H4 (cell line): ENCODE measurements at places on chromosomes 3 and 15.

DNA sequence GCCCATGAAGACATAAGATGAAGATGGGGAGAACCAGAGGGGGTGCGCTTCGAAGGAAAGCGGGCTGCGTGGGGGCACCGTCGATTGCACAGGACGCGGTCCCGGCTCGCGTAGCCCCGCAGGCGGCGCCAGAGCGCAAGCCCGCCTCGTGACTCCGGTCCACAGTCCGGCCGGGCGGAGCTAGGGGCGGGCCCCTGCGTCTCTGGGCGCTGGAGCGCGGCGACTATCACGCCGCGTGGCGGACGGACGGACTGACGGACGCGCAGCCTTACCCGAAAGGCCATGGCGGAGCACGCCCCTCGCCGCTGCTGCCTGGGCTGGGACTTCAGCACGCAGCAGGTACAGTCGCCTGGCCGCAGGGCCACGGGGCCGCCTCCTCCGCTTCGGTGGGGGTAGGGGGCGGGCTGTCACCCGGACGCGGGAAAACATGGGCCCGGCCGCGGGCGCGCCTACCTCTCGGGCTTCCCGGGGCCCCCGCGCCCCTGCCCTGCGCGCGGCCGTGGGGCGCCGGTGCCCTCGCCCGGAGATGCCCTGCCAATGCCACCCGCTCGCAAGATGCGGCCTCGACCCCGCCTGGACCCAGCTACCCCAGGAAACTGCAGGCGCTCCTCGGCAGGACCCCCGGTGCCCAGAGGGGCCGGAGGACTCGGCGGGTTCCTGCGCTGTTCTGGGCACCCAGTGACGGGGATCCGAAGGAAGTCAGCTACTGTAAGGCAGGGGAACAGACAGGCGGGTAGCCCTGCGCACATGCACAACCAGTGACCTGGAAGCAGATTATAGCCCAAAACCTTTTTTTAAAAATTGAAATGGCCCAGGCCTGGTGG, at the start of gene XYLB:
Gene XYLB (plus strand): TSS at position 199 of the 824 bp plus-strand sequence. CDS start 84 bp downstream, at position 283.
- DNase-seq, result peak; percentile 43

- no peak for DNase-seq
These were observed 21.7 kb upstream of the AP4E1 start for GRCh38 chr15:50886611-50887345.

GRCh38 chr3:14758959-14759358, 59.8 kb upstream of the FGD5 start:
- no peak for DNase-seq

DNA sequence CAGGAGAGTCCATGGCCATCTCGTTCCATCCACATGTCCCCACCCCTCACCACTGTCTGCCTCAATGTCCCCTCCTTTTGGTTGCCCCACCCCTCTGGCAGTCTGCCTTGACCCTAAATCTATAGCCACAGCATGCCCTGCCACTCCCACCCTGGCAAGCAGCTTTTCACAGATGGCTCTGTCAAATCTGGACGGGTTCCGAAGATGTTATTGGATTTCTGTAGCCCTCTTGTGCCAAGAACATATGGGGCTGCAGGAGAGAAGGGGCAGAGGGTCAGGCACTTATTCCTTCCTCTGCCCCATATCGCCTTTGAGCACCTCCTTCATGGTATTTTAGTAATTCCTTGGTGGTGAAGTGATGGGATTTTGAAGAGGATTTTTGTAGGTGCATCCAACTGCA, 57.1 kb downstream of the EPHB1 start:
- DNase-seq, result no peak

DNA sequence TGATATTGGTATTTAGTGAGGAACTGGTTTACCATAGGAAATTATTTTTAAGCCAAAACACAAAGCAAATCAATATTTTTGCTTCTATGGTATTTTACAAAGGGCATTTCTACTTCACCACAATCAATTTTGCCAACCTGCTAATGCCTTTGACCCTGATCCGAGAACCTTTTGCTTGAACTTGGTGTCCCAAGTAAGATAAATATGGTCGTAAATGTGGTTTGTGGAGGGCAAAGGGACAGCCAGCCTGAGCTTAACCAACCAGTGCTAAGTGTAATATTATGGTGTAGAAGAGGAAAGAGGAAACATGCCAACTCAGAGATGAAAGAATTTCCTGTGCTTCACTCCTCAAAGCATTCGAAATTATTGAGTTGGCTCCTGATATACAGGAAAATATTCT, 148.4 kb downstream of the C3orf38 start:
- no peak for DNase-seq

GRCh38 chr3:44795197-44795596, 33.6 kb downstream of the KIF15 start:
- DNase-seq, result no peak

DNA sequence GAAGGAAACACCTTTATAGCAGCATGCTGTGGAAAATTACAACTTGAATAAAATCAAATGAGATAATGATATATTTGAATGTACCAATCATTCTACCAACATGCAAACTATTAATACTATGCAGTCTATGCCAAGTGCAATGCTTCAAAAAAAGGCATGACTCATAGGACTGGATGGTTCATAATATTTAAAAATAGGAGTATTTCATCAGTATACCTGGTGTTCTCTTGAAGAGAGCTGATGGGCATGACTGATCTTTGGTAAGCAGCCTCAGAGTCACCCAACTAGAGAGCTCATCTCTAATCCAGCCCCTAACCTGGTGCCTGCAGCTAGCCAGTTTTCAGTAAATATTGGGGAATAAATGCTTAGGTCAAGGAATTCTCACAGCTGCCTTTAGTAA, 434.7 kb upstream of the ARRDC4 start:
- DNase-seq, result no peak

DNA sequence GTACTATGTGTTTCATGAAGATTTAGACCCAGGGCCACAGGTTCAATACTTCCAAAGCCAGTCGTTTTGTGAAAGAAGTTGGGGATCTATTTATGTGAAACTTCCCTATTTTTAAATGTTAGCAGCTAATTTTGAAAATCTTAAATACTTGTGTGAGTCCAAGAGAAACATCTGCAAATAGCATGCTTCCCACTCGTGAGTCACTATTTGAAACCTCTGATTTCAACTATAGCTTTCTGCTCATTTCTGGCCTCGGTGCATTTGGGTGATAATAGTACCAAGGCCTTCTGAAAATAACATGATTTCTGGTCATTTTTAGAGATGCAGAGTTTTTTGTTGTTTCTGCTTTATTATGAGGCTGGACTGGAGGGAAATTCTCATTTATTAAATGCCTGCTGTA, 110.0 kb downstream of the OPA1 start:
- DNase-seq, result no peak

- no peak for DNase-seq
These were observed 15.2 kb downstream of the P2RY1 start for GRCh38 chr3:152849996-152850578.

- no peak for DNase-seq
These were observed 20.8 kb upstream of the ARHGEF3 start for GRCh38 chr3:56822501-56822900.

DNA sequence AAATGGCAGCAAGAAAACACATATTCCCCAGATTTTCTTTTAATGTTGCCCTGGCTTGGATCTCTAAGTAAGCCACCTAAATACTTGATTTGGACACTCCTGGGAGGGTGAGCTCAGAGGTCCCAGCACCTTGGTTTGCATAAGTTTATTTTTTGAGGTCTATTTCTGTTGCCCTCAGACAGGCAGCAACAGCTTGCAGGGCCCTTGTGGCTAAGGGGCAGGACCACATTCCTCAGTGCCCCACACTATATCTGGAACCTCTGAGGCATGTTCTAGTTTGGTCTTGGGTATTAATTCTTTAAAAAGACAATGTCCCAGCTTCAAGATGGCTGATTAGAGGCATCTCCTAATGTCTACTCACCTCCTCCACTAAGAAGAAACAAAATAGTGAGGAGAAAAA, 57.5 kb downstream of the IGSF11 start:
- DNase-seq, result no peak

GRCh38 chr3:45781271-45781670, 15.1 kb downstream of the SLC6A20 start:
- DNase-seq, result no peak

- DNase-seq, result peak; percentile 53
These were observed 46.5 kb downstream of the CD86 start for GRCh38 chr3:122101646-122102045.

GRCh38 chr3:150653110-150653561, 50.0 kb downstream of the SELENOT start:
- no peak for DNase-seq

DNA sequence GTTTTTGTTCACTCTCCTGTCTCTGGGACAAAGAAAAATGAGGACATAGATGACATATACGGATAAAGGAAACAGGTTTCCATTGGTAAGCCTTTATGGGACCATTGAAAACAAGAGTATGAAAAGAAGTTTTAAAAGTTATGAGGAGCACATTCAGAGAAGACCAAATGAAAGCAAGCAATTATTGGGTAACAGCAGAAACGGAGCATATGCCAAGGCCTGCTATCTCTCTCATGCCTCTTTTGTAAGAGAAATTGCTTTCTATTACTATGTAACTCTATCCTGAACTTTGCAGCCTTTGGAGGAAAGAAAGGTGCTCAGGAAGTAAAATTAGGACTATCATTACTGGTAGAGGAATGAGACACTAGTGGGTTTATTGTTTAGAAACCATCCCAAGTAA, 14.9 kb upstream of the DPH6 start:
- no peak for DNase-seq

GRCh38 chr15:99762288-99762687, 29.1 kb upstream of the LYSMD4 start:
- DNase-seq, result no peak

DNA sequence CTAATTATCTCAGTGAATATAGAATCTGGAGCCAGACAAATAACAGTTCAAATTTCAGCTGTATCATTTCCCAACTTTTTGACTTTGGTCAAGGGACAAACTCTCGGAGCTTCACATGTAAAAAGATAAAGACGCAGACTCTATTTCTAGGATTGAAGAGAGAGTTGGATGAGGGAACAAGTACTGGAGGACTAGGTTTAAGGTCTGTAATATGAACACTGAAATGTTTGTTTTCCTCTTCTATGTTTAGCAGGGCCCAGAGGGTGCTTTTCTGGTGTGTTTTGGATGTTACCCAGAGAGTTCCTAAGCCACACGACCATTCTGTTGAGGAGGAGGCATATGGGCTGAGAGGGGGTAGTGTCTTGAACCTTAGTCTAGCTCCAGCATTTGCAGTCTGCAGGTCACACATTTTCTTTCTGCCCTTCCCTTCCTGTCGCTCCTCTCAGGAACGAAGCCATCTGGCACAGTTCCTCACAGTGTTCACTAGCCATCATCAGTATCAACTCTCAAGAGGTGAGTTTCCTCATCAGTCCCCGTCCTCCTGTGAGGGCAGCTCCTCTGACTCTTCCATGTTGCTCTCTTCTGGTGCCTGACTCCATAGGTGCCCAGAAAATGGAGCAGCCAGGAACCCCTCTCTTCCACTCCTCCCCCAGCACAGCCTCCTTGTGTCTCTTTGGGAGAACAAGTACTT, 250.1 kb downstream of the SQOR start:
- no peak for DNase-seq

DNA sequence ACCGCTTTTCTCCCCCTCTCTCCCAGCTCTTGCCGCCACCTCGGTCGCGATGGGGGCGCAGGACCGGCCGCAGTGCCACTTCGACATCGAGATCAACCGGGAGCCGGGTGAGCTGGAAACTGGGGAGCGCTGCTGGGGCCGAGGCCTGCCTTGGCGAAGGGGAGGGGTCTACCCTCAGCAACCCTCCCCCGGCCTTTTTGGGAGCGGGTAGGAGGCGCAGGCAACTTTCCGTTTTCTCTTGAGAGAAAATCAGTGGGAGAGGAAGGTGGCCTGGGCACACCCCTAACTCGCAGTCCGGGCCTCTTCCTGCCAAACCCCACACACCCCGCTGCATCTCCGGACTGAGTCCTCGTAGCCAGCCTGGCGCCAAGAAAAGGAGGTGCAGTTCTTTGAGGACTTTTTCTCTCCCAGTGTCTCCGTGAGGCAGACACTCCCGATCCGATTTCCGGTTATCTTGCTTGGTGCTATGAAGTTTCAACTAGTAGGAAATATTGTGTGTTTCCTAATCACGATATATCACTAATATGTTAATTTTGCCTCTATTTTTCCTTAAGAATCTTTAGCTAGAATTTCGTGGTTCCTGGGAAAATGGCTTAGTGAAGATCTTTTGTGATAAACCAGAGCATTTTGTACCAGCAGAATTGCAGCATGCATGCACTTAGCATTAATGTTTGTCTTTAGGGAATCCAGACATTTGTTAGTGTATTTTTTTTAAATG, 631 bp downstream of the NKTR start:
- DNase-seq, result peak; percentile 41

DNA sequence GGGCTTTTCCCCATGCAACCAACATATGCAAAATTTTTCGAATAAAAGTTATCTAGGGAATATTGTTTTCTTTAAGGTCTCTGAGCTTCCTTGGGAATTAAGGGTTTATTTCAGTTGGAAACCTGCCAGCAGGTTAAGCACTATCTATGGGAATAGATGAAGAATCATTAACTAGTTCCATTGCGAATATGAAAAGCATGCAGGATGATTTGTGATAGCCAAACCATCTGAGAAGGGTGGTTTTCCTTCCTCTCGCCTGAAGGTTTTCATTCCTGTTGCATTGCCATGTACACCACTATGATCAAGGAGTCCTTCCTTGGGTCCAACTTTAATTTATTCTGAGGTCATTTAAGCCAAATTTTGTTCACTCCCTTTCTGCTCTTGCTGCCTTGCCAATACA, 184.9 kb downstream of the NR2F2 start:
- no peak for DNase-seq

GRCh38 chr3:19898721-19899120, 35.3 kb downstream of the EFHB start:
- no peak for DNase-seq

- no peak for DNase-seq
These were observed 5.8 kb upstream of the RARRES1 start for GRCh38 chr3:158737976-158738615.

DNA sequence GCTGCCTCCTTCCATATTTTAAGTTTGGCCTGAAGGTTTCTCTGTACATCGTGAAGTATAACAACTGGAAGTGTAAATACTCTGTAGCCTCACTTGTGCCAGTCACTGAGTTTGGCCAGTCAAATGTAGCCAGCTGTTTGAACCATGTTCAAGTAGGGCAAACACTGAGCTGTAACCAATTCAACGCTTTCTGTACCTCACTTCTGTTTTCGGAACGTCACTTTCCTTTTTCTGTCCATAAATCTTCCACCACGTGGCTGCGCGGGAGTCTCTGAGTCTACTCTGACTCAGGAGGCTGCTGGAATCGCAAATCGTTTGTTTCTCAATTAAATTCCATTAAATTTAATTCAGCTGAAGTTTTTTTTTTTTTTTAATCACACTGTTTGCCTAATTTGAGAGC, 88.8 kb upstream of the RARB start:
- DNase-seq, result no peak
